Activated naive CD4-positive, alpha-beta T cell treated with anti-CD3 and anti-CD28 coated beads, Interleukin-2, amount 50 U/mL, for 16 hours (primary cell): ENCODE measurements at places on chromosomes 12 and 14.

DNA sequence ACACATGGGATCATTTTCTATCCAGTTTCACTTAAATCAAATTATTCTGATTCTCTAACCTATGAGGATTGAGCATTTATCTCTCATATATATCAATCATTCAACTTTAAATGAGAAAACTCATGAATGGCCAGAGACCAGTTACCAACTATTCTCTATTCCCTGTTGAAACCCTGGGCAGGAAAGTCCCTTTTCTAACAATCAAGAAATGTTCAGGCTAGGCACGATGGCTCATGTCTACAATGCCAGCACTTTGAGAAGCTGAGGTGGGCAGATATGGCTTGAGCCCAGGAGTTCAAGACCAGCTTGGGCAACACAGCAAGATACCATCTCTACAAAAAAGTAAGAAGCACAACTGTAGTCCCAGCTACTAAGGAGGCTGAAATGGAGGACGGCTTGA is 18.0 kb downstream of the FMNL3 start:
- DNase-seq: no peak

GRCh38 chr14:30994681-30995620 is 30.5 kb upstream of the AP4S1 start:
- DNase-seq: no peak

DNA sequence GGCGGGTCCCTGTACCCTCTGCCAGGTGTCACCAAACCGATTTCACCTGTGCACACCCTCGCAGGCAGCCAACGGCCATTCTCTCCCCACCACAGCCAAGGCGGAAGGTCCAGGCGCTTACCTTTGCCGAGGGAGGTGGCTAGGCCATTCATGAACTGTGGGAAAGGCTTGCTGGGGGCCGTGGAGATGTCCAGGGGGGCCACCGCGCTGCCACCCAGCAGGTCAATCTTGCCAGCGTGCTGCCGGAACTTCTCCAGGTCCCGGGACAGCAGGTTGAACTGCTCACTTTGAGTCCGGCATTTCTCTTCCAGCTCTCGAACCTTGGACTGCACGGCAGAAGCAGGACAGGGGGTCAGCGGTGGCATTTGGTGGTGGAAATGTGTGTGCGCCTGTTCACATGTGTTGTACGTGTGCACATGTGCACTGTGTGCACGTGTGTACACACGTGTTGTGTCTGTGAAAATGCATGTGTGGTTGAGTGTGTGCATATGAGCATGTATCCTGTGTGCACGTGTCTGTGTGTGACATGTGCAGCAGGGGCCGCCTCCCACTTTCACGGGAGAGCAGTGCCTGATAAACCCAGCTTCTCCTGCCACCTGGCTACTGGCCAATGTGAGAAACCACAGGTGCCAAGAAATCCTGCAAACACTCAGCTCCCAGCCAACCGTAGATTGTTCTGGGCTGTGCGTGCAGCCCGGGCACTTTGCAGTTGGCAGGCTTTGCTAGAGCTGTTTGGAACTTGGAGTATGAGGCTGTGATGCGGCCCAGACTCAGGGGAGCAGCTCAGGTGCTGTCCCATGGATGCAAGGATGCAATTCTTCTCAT is 118.9 kb downstream of the PIWIL1 start:
- DNase-seq: no peak

DNA sequence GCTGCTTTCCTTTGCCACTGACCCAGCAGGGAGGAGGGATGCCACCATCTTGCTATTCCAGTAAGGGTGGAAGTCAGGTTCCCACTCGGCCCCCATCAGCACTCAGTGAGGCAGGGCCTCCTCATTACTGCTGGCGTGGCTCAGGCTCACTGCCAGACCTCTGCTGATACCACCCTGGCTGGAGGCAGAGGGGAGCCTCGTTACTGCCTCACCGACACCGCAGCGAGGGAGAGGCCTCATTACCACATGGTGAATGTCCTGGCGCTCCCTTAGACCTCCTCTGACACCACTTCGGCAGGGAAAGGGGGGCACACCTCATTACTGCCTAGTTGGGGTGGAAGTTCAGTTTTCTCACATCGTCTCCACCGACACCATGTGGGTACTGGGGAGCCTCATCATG is 354.1 kb downstream of the CACNA1C start:
- no peak for DNase-seq

- no peak for DNase-seq
Observed at GRCh38 chr12:19998961-19999804, 369.2 kb upstream of the PDE3A start.

DNA sequence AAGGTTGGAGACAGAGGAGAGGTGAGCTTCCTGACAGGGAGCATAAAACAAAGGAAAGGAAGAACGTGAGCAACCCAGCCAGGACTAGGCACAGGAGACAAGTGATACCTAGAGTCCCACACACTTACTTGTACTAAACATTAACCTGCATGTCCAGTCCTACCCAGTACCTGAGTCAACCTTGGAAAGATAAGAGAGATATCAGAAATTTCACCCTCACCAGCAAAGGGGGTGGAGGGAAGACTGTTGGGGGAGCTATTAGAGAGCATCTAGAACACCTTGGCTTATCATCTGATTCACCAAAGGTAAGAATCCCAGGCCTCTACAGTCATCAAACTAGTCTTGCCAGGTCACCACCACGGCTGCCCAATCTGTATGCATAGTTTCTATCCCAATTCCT is 11.1 kb downstream of the KLHL33 start:
- DNase-seq: no peak

- DNase-seq: no peak
Observed at GRCh38 chr12:64998371-64999147, 122.5 kb downstream of the WIF1 start.

- no peak for DNase-seq
Observed at GRCh38 chr14:59831121-59831730, 39.4 kb downstream of the RTN1 start.

DNA sequence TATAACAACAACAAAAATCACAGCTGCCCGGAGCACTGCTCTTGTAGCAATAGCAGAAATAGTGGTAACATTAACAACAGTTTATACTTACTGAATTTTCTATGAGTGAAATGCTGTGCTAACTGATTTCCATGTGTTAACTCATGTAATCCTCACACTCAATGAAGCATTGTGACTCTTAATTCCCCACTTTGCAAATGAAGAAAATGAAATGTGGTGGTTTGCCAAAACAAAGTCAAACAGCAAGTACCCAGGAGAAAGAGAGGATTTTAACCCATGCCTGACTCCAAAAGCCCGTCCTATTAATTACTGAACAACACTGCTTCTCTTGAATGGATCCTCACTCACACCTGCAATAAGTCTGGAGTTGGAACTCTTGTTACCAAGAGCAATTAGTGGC is 123.5 kb downstream of the MED13L start:
- DNase-seq: no peak

DNA sequence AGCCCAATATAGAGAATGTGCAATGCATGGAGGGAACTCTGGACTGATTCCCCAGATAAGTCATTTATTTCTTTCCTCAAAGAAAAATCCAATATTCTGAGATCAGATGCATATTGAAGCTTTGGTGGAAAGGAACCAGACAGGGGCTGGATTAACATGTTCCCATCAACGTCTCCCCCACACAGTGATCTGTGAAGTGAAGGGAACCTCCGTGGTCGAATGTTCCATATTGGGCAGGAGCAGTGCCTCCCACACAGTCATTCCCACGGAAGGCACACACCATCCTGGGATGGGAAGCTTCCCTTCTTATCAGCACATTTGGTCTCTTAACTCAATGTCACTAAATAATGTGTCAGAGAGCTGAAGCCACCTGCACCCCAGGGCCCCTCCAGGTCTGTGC is 247.1 kb downstream of the BCL11B start:
- no peak for DNase-seq

GRCh38 chr12:119772431-119772830 is 104.5 kb downstream of the PRKAB1 start:
- DNase-seq: no peak

- DNase-seq: no peak
Observed at GRCh38 chr12:68001486-68002466, 12.5 kb downstream of the IFNG-AS1 start.

DNA sequence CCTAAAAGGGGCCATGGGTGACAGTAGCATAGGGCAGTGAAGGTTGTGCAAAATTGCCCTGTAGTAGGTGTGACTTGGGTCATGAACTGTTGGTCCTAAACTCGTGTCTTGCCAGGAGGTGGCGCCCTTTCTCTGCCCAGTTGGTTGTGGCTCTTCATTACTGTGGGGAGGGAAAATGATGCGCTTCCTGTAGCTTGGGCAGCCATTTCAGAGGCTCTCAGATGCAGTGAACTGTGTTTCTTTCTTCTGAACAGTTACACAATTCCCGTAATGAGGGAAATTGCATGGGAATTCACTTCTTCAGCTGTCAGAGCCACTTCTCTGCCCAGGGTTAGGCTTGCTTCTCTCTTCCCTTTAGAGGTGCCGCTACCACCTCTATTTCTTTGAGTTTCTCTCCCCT is 148.1 kb upstream of the NRXN3 start:
- DNase-seq: peak; percentile 14

DNA sequence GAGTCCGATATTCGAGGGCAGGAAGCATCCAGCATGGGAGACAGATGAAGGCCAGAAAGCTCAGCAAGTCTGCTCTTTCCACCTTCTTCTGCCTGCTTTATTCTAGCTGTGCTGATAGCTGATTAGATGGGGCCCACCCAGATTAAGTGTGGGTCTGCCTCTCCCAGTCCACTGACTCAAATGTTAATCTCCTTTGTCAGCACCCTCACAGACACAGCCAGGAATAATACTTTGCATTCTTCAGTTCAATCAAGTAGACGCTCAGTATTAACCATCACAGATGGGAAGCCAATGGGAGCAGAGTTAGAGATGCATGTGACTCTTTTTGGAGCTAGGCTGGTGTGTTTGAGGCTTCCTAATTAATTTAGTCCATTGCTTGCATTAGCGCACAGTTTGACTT is 17.0 kb downstream of the C12orf75 start:
- no peak for DNase-seq

DNA sequence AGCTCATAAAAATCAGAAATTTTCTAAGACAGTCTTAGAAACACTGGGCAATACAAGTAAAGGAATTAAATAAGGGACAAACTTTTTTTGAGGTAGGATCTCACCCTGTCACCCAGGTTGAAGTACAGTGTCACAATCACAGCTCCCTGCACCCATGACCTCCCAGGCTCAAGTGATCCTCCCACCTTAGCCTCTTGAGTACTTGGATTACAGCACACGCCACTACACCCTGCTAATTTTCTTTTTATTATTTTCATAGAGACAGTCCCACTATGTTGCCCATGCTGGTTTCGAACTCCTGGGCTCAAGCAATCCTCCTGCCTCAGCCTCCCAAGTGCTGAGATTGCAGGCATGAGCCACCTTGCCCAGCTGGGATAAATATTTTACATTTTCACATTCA is 90.3 kb downstream of the USP15 start:
- DNase-seq: no peak

GRCh38 chr12:106586278-106586802 is 3.5 kb downstream of the RFX4 start:
- no peak for DNase-seq

- DNase-seq: no peak
Observed at GRCh38 chr12:77835969-77836368, 5.3 kb downstream of the NAV3 start.

DNA sequence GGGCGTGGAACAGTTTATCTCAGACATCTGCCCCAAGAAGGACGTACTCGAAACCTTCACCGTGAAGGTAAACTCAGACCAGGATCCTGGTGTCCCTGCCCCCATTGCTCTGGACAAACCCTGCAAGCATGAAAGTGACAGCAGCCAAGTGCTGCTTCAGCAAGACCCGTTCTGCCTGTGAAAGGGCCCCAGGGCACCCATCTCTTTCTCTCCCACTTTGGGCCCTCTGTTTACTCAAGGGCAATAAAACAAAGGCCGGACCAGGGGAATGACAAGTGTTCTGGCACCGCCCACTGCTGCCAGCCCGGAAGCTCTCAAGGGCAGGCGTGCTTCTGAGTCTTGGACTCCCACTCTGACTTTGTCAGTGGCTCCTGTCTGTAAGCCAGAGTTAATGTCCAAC is 35.3 kb downstream of the CD9 start:
- DNase-seq: no peak

DNA sequence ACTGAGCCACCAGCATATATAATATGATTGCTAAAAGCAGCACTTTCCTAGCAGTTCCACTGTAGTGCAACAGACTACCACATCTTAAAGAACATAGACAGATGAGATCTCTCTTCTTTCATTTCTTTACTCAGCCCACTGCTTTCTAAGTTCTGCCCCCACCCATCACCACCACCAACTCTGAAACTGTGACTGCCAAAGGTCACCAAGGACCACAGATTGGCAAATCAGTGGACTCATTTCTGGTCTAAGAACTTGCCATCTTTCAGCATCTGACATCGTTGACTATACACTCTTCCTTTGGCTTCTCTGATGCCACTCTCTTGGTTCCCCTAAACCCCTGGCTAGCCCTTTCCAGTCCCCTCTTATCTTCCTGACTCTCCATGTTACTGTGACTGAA is 38.4 kb downstream of the IFNG start:
- no peak for DNase-seq
